ENCODE measurements at places on chromosomes 2 and 18.

DNA sequence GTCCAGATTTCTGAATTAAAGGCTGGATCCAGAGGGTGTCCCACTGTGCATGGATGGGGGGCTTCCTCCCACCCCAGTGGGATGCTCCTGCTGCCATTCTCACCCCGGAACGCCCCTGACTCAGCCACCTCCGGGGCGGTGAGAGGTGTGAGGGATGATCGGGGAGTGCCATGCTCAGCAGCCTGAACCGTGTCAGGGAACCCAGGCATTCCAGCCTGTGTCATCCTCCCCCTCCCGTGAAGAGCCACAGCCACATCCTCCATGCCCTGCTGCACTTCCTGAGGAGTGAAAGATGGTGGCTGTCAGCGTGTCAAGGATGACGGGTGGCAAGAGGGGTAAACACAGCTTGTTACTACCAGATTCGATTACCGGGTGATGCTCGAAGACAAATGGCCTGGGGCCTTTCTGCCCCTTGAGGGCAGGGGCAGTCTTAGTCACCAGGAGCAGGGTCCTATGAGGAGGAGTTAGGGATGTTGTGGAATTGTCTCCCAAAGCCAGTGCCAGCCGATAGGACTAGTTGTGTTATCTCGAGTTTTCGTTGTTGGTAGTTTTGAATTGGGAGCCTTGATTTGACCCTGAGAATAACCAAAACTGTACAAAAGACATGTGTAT, 80.8 kb downstream of the TCF7L1 start:
- DNase-seq: no peak

- no peak for DNase-seq
These were observed 52.5 kb downstream of the MBP start for GRCh38 chr18:77079954-77080682.

- DNase-seq: no peak
These were observed 42.3 kb downstream of the RPRD1A start for GRCh38 chr18:36025025-36025424.

- DNase-seq: no peak
These were observed 546.7 kb downstream of the CNTNAP5 start for GRCh38 chr2:124571836-124572235.

DNA sequence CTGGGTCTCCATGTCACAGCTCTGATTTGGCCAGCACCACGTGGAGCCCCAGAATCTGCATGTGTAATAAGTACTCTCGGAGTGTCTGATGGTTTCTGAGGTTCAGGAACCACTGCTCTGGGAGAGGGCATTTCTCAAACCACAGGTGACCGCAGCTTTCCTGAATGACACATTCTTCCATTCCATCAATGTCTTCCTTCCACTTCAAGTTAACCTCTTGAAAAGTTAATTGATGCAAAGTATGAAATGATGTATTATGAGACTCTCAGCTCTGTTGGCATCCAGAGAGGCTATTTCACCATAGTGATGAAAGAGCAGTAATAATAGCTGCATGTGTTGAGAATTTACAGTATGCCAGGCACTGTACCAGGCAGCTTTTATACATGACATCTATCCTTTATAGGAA, 61.3 kb upstream of the CRIM1 start:
- no peak for DNase-seq

DNA sequence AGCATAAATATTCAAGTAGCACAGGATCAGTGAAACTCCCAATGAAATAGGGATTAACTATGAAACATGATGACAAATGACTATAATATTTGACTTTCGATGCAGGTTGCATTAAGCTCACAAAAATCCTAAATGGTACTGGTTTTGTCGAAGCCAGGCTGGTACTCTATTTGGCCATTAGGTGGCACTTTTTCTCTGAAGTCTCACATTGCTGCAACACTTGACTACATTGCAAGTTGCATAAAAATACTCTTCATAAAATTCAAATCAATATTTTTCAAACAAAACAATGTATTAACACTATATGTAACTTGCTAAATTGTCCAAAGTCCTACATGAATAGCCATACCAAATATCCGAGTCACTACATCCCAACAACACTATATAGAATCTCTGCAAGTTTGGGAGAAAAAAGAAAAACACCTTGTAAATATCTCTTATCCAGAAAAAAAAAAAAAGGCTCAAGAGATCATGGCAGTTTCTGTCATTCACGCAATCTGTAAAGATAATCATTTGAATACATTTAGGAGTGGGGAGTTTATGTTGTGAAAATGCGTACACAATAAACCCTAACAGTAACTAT, 9.5 kb downstream of the RTTN start:
- DNase-seq: no peak

GRCh38 chr18:57466745-57467409, 31.7 kb downstream of the ONECUT2 start:
- DNase-seq: no peak

DNA sequence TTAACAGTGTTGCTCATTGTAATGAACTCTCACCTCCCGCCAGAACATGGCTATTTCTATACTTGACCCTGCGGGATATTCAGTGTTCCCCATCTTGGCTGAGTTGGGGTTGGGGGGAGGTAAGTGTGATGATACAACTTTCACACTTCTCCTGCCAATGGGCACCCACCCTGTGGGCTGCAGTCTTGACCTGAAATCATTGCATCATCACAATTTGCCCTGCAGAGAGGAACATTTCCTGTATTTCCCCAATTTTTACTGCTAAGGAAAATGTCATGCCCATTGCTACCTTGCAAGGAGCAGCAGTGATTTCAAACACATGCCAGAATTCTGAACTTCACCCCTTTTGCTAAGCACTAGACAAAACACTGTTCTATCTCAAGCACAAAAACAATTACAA, 92.1 kb downstream of the ADD2 start:
- DNase-seq: no peak

- DNase-seq: no peak
These were observed 57.7 kb downstream of the HAUS1 start for GRCh38 chr18:46161703-46162396.

DNA sequence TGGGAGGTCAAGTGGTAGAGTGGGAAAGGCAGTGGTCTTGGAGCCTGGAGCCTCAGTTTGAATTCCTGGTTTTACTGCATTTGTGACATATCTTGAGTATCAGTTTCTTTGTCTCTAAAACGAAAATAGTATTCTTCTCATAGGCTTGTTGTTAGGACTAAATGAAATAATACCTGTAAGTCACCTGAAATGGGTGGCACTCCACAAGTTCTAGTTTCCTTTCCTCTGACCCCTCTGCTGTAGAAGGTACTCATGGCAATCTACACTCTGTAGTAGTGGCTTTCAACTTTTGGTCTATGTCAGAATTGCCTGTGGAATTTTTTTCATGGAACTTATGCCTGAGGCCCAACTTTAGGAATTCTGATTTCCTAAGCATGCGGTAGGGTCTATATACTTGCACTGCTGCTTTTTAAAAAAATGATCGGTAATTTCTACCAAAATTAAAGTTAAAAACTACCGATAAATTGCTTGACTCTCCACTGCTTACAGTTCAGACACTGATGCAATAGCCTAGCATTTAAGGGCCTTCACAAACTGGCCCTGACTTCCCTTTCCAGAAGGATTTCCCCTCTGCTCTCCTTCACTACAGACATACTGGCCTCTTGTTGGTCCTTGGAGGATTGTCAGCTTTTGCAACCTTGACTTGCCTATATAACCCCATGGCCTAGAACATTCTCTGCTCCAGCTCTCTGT, 47.2 kb downstream of the PLEK start:
- DNase-seq: no peak

GRCh38 chr2:116088236-116088635, 1645.8 kb downstream of the DPP10 start:
- DNase-seq: no peak

- no peak for DNase-seq
These were observed 58.9 kb upstream of the ARL4C start for GRCh38 chr2:234555616-234556249.

DNA sequence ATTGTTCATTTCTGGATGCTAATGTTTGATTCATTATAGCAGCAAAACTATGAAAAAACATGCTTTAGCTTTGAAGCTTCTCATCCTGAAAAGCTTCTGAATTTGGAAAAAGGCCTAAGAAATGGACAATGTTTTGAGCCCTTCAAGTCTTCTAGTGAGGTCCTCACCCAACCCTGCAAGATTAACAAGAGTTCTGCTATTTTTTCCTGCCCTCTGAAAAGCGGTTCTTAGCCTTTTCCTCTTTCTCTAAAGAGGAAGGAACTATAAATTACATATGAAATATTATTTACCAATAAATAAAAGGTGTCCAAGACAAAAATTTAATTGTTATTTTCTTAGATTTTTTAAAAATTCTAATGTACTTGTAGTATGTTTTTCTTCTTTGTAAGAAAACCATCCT, 19.9 kb upstream of the CDH19 start:
- DNase-seq: no peak
